ENCODE measurements at places on chromosomes 5 and 9.
A peak's percentile ranks its signal among the peaks of the same experiment; 100 is the strongest.

DNA sequence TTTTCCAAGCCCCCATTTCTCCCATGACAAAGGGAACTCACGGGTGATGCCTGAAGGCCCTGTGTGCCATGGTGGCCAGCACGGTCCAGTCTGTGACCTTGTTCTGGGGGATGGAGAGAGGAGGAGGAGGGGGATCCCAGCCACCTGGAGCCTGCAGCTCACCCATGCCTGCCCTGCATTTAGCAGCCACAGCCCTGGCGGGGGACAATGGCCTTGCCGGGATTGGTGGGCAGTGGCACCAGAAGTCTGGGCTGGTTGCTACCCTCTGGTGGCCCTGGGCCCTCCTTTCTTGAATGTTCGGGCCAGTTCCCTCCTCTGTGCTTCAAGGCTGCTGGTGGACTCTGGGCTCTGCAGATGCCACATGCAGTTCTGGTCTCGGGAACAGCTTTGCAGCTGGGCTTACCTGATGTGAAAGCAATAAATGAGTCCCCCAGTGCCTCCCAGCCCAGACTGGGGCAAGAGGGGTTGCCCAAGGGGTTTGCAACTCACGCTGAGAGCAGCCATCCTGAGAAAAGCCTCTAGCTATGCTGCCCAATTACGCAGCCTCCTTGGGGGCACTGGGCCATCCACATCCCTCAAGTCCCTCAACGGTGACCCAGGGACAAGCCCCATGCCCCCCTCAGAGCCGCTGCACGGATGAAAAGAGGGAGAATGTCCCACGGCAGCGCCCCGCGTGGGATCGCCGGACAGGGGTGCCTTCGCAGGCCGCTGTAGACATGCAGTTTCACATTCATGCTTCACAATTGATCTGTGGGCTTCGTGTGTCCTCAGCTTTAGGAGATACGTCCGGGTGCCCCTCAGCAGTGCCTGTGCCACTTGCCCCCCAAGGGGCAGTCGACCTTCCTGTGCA lies 49.2 kb upstream of the FCN1 start:
- DNase-seq: no peak

- peak; percentile 67 for DNase-seq
These were observed 131.6 kb upstream of the NIPBL start for GRCh38 chr5:36744773-36745589.

GRCh38 chr9:130426883-130427282 lies 17.9 kb upstream of the ASS1 start:
- DNase-seq: no peak

DNA sequence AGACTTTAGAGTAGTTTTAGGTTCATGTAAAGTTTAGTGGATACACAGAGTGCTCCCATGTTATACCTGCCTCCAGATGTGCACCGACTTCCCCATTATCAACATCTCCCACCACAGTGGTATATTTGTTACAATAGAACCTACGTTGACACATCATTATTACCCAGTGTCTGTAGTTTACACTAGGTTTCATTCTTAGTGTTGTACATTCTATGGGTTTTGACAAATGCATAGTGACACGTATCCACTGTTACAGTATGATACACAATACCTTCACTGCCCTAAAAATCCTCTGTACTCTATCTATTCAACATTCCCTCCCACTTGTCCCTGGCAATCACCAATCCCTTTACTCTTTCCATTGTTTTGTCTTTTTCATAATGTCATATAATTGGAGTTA lies 34.3 kb upstream of the CRHBP start:
- DNase-seq: no peak

DNA sequence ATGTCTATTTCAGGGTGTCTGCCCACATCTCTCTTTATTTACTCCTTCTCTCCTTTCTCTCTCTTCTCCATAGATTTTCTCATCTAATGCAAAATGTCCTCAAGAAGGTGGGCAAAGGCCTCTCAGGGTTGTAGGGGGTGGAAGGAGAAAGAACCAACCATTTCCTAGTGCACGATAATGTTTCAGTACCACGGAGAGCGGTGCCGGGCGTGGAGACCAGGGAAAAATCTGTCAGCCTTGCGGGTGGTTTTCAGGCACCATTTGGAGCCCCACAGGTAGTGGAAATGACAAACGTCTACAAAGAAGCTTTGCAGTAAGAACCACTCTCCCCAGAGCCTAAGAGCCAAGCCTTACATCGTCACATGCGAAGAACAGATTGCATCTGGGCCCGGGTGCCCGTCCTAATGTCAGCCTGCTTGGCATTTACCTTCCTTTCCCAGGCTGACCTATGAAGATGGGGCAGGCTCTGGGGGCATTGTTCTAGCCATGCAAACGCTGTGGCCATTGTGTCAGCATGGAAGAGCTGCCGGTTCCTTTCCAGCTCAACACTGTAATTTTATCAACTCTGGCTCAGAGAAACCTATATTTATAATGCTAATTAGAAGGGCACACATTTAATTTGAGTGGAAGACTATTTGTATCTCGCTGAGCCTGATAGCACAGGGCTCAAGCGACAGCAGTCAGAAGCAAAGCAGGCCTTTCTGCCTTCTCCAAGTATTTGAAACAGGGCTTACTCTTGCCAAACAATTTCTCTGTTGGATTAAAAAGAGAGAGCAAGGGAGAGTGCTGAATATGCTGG lies 430.1 kb upstream of the WWC1 start:
- no peak for DNase-seq

GRCh38 chr5:14097998-14098471 lies 45.1 kb upstream of the TRIO start:
- DNase-seq: no peak

- DNase-seq: no peak
These were observed 1.9 kb upstream of the SLC44A1 start for GRCh38 chr9:105242557-105242956.
